NCI-H1417 (cell line): ENCODE measurements at places on chromosomes 13 and 19.

DNA sequence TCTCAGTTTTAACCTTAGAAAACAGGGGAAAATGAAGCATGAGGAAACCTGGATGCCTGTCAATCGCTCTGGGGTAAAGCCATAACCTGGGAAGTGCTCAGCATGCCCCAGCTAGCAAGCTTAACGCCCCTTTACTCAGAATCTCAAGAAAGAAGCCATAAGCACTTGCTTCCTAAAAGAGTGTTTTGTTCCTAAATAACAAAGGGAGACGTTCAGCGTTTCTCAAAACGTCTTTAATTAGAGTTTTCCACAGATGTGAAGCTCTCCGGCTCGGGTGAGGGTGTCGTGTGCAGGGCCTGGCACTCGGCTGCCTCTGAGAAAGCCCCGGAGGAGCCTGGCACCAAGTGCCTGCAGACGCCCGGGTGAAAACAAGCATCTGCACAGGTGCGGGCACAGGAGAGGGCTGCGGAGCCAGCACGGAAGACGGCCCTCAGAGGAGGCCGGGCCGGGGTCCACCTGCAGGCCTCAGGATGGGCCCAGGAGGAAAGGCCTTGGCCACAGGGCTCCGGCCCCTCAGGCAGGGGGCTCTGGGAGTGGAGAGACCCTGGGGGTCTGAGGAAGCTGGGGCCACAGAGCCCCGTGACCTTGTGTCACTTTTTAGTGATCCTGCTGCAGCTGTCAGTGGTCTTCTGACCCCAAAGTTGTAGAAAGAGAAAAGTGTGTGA, 6.2 kb downstream of the GAS6 start:
- no peak for DNase-seq

DNA sequence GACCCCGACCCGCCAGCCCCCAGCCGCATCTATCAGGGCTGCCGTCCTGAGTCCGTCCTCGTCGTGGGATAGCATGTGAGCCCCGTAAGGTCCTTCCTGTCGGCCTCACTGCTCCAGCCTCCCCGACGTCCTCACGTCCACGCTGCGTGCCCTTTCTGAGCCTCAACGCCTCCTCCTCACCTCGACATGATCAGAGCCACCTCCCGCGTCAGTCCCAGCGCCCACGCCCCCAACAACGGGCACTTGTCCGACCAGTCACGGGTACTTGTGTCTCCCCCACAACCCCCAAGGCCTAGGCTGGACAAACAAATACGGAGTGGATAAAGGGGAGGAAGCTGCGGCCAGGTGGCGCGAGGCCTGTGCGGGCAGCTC, 665 bp downstream of the ZNF497 start:
- DNase-seq, result peak; percentile 79

DNA sequence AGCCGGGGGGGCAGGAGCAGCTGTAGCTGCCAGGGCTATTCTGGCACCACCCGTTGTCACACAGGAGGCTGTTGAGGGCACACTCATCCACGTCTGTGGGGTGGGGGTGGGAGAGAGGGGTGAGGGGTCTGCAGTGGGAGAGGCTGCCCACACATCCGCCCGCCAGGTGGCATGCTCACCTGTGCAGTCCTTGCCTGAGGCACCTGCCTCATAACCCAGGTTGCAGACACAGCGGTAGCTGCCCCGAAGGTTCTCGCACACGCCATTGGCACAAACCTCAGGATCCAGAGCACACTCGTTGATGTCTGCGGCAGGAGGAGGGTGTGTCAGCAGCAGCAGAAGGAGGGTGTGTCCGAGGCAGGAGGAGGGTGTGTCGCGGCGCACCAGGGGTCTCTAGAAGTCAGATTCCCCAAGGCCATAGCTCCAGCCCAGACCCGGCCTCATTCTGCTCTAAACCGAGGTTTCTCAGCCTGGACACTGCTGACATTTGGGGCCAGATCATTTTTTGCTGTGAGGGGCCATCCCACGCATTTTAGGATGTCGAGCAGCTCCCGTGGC, 20.3 kb downstream of the FBN3 start:
- no peak for DNase-seq

DNA sequence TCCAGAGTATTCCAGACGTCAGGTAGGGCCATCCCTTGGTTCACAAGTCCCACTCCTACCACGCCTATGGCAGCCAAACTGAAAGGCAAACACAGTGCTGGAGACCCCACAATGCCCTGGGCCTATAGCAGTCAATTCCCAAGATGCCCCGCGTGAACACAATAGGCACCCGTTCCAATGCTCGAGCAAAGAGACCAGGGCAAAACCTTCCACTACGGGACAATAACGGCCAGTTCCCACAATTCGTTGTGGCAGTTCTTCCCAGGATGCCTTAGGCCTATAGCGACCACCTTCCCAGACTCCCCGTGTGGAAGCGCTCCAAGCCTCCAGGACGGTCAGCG, 538 bp downstream of the ZNF428 start:
- DNase-seq, result no peak

DNA sequence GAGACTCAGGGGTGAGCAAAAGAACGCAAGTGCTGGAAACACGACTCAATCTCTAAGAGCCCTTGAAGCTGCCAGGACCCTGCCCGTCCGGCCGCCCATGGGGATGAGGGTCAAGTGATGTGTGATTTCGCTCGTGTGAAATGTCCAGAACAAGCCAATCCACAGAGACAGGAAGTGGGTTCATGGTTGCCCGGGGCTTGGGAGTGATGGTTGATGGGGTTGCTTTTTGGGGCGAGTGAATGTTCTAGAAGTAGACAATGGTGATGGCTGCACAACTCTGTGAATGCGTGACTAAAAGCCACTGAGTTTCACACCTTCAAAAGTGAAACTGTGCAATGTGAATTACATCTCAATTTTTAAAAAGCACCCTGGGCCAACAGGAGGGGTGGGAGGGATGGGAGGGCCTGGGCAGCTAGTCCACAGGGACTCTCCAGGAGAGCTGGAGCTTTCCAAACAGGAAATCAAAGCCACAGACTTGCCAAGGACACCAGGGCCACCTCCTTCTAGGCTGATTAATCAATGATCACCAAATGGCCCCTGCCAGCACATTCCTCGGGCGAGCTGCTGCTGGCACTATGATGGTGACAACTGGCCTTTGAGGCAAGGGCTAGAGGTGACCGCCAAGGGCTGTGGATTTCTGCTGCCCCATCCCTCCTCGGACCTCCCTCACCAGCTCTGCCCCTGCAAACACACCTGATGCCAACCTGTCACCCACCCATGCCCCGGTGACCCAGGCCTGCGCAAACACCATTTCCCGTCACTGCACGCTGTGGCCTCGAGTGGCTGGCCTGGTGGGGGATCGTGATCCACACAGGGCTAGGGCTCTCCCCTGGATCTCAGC, 14.0 kb downstream of the DPP9 start:
- no peak for DNase-seq

DNA sequence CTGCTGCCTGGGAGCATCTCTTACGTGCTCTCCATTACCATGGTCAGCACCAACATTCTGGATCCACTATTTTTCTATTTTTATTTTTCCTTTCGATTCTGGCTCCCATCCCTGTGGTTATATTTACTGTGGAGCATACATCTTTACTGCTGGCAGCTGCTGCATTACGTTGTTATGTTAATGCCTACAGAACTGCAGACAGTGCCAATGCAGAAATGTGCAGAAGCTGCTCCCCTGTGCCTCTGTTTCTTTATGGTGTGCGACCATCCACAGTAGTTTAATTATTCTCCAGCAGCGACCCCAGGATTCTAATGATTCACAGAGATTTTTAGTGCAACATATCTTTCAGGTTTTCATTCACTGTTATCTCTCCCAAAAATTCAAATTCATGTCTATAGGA, 911.7 kb upstream of the SLITRK6 start:
- DNase-seq, result no peak

- no peak for DNase-seq
Measured at GRCh38 chr19:42794765-42795164, 29.3 kb upstream of the PSG8 start.

DNA sequence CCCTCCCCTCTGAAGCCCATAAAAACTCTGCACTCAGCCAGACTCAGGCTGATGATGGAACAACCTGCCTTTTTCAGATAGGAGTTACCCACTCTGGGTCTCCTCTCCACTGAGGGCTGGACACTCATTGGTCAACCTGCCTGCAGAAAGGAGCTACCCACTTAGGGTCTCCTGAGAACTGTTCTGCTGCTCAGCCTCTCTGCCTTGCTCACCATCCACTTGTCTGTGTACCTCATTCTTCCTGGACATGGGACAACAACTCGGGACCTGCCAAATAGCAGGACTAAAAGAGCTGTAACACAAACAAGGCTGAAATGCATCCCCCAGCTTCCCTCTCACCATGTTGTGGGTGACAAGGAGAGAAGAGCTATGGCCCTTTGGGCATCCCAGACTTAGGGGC, 18.4 kb upstream of the RCBTB2 start:
- no peak for DNase-seq

DNA sequence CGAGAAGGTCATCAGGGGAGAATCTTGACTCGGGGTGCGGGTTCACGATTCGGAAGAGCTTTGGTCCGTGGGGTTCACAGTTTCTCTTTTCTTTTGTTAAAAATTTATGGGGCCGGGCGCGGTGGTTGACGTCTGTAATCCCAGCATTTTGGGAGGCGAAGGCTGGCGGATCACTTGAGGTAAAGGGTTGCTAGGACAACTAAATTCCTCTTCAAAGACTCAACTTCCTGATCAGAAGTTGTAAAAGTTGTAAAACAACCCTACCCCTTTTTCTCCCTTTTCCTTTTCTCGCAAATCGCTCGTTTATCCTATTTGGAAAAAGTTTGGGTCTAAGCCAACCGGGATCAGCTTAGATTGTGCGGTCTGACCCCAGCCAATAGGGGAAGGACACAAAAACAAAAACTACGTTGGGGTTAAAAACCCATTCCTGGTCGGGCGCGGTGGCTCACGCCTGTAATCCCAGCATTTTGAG, 673 bp downstream of the ZNF486 start:
- DNase-seq, result no peak

- peak; percentile 66 for DNase-seq
Measured at GRCh38 chr19:17951157-17951989, 15.5 kb upstream of the KCNN1 start.

DNA sequence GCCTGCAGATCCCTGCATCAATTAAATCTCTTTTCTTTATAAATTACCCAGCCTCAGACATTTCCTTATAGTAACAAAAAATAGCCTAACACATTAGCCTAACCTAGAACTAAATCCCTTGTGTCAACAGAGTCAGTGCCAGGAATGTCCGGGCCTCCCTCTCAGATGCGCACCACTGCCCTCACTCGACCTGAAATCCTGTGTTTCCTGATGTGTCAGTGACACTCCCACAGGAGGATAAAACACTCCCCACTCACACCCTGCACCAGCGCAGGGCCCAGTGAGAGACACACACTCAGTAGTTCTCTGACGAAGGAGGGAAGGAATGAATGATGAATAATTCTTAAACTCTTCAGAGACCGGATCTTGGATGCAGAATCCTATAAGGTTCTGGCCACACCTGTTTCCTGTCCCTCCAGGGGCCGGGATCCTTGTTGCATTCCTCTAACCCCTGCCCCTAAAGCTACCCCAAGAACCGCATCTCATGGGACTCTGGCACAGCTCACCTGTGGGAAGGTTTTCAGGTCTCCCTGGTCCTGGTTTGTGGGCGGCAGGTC, 3.1 kb downstream of the CEACAM3 start:
- DNase-seq, result no peak

GRCh38 chr19:1932395-1932794, 8.6 kb upstream of the CSNK1G2 start:
- no peak for DNase-seq

DNA sequence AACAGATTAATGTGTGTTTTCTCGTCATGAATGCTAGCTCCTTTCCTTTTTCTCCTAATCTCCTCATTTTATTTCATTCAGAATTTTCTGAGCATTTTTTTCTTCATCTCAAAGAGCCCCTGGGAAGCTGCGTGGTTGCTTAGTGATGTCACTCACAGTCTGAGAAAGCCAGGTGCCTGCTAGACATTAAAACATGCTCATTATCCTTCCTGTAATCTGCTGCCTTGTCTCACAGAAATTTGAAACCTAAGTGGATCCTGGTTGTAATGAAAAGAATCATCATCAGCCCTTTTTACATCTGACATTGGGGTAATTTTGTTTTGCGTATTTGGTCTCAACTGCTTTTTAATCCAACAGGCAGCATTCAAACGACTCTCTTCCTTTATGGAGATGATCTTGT, 108.2 kb upstream of the RNF113B start:
- DNase-seq, result peak; percentile 85

- DNase-seq, result peak; percentile 38
Measured at GRCh38 chr19:49019242-49019932, 2.5 kb upstream of the LHB start.

GRCh38 chr13:108924134-108924533, 294.7 kb downstream of the MYO16 start:
- no peak for DNase-seq
